ENCODE measurements at places on chromosomes 12 and 14. TPM values are rescaled to one million over a fixed set of nuclear protein-coding genes. Genes with fewer than 3 reads are reported as not detected.

The TESPA1 gene
- total RNA-seq = 1.6 TPM

The EPYC gene
- total RNA-seq = 1.2 TPM

The LUM gene
- total RNA-seq = 2,635 TPM

The ASCL1 gene
- 0.32 TPM for total RNA-seq

The RTL1 gene
- total RNA-seq = 0.37 TPM

The DHRS7 gene
- 45.1 TPM for total RNA-seq

The FAM216A gene
- 17.0 TPM for total RNA-seq

The GAS2L3 gene
- 60.9 TPM for total RNA-seq

The PTHLH gene
- 13.7 TPM for total RNA-seq

The SLCO1B1 gene
- total RNA-seq = not detected

The SRRM4 gene
- total RNA-seq = 0.42 TPM

The SYCP3 gene
- total RNA-seq = 0.21 TPM

The PNP gene
- 12.5 TPM for total RNA-seq

The BMP4 gene
- 46.3 TPM for total RNA-seq

The GYS2 gene
- not detected for total RNA-seq

The BBOF1 gene
- total RNA-seq = 23.9 TPM

The TMEM63C gene
- total RNA-seq = 0.85 TPM

The NUAK1 gene
- 18.7 TPM for total RNA-seq

The KERA gene
- 1.1 TPM for total RNA-seq

The CISTR gene
- not detected for total RNA-seq

The PTGR2 gene
- 13.3 TPM for total RNA-seq

The APOF gene
- not detected for total RNA-seq

The HCAR3 gene
- total RNA-seq = 2.9 TPM

The RD3L gene
- not detected for total RNA-seq

The FITM1 gene
- 4.2 TPM for total RNA-seq

The OTX2 gene
- total RNA-seq = not detected

The TROAP gene
- total RNA-seq = 10.4 TPM

The RNASE9 gene
- not detected for total RNA-seq

The RNF34 gene
- total RNA-seq = 77.4 TPM

The KRT81 gene
- not detected for total RNA-seq

The EGLN3 gene
- total RNA-seq = 54.6 TPM

The EP400 gene
- total RNA-seq = 20.1 TPM

The KRT77 gene
- total RNA-seq = not detected

The OAS2 gene
- 14.0 TPM for total RNA-seq

The EDDM3A gene
- not detected for total RNA-seq

The LRFN5 gene
- 45.9 TPM for total RNA-seq

The ADGRD1 gene
- 60.1 TPM for total RNA-seq

The MAP1LC3B2 gene
- total RNA-seq = not detected

The CCDC175 gene
- 0.74 TPM for total RNA-seq

The DPF3 gene
- total RNA-seq = 2.2 TPM

The PCED1B gene
- total RNA-seq = 1.1 TPM

The PLBD1 gene
- total RNA-seq = 55.3 TPM

The SLCO1A2 gene
- not detected for total RNA-seq

The EML5 gene
- total RNA-seq = 7.0 TPM

The BDKRB2 gene
- 10.5 TPM for total RNA-seq

The TMEM30B gene
- 9.3 TPM for total RNA-seq

The MYO1H gene
- not detected for total RNA-seq

The TSPAN8 gene
- total RNA-seq = 10.2 TPM

The LTBP2 gene
- 26.7 TPM for total RNA-seq

Measured in urinary bladder (tissue), 4 donors.